Motor neuron (in vitro differentiated cells): ENCODE measurements at places on chromosomes 11 and 22.

- ATAC-seq: no peak
Observed at GRCh38 chr11:10701982-10702381, 8.4 kb upstream of the IRAG1 start.

DNA sequence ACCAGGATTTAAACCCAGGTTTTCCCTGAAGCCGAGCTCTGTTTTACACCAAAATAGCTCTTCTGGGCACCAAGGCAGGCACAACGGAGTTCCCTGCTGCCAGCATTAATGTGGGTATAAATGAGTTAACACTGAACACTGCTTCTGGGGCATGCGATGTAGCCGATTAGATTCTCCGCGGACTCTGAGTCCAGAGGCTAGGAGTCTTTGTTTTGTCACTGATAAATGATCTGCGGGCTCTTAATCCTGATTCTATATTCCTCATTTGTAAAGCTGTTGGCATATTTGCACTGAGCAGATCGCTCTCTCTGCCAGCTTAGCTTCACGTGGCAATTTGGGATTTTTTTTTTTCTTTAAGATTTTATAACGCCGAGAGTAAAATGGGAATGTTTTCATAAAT is 16.8 kb upstream of the LDLRAD3 start:
- no peak for ATAC-seq

GRCh38 chr11:44727373-44728287 is 868 bp downstream of the TSPAN18 start:
- peak; percentile 80 for ATAC-seq

DNA sequence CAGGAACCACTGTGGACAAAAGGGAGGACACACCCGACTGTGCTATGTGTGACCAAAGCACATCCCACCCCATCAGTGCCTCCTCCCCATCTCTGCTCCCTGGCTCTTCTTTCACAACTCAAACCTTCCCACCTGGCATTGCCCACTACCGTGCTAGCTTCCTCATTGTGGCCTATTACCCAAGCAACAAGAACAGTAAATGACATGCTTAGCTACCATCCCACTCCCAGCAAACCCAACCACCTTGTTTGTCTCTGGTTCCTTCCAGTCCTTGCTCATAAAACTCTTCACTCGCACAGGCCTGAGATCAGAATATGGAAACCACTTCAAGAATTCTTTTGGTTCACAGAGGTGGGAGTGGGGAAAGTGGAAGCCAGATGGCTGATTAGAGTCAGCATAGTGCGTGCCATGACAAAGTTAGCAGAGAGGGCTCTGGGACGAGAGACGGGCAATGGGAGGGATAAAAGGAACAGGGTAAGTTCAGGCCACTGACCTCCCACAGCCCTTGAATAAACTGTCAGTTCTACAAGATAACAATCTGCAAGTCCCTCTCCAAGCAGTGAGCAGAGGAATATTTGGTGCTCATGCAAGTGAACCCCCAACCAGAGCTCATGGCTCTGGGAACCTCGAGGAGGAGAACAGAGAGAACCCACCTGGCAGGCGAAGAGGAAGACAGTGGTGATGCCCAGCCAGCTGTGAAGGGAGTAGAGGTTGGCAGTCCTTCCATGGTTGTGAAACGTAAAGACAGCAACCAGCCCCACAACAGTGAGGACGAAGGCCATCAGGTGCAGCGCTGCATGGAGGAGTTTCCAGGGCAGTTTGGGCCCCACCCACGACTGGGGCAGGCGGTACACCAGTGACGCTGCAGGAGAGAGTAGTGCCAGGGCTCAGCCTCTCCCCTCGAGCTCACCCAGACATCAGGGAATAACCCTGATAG is 8.3 kb downstream of the CYB561A3 start:
- ATAC-seq: no peak

DNA sequence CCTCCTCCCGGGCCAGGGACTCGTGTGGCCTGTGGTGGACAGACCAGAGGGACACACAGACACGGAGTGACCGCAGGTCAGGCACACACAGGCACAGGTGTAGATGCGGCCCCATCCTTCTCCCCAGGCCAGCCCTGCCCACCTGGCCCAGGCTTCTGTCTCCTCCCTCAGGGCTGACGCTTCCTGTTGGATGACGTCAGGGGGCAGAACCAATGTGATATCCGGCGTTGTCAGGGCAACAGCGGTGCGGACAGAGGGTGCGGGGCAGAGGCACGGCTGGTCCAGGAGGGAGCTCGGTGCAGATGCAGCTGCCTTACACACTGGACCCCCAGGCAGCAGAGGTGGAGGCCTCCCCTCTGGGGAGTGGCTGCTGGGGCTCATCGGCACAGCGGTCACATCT is 2.9 kb upstream of the TUBGCP6 start:
- ATAC-seq: peak; percentile 59

DNA sequence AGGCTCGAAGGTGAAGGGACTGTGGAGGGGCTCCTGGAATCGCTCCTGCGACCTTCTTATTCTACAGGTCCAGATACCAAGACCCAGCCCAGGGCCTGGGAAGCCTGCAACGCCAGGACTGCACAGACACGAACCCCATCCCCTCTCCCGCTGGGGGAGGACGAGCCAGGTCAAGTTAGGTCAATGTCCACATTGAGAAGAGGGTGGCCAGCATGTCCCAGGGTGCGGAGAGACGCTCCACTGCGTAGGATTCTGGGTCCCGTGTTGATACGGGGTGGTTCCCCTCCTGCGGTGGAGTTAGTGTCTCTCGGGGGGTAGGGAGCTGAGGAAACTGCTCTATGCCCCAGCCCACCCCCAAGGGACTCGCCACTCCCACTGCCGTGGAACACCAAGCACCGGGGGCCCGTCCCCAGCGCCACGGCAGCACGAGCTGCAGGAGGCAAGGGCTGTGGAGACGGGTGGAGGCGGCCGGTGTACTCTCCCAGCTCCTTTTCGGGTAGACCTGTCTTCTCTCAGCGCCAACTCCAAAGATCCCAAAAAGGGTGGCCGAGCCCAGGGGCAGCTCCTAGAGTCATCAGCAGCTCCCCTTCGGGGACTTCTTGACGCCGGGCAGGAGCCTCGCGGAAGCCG is 1.6 kb downstream of the GSC2 start:
- no peak for ATAC-seq

DNA sequence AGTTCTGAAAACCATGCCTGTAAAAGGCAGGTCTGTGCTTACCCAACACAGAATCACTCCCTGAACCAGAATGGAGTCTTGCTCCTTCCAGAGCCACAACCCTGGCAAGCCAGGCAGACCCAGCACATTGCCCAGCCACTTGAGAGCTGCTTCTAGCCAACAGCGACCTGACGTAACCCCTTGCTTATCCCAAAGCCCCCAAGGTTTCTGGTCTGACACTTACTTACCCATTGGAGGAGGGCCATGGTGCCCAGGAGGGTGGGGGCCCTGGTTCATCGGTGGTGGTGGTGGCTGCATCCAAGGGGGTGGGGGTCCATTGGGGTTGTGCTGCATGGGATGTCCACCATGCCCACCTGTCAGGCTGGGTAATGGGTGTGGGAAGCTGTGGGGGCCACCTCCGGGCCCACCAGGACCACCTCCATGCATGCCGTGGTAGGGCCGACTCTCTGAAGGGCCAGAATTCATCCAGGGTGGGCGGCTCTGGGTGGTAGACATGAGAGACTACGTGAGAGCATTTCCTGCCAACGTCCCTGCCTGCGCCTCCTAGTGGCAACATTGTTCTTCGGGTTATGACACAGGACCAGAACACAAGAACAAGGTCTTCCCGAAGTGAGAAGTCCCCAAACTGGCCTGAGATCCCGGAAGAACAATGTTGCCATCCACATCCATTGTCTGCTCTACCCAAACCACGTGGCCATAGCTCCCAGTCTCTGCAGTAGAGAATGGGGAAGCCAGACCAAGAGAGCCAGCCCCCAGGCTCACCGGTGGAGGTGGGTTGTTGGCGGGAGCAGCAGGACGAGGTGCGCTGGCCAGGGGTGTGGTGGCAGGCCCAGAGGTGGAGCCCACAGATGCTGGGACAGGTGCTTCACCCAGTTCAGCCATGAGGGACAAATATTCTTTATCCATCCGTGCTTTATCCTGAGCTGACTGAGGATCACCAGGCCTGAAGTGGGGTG is 7.8 kb upstream of the PYGM start:
- peak; percentile 8 for ATAC-seq

DNA sequence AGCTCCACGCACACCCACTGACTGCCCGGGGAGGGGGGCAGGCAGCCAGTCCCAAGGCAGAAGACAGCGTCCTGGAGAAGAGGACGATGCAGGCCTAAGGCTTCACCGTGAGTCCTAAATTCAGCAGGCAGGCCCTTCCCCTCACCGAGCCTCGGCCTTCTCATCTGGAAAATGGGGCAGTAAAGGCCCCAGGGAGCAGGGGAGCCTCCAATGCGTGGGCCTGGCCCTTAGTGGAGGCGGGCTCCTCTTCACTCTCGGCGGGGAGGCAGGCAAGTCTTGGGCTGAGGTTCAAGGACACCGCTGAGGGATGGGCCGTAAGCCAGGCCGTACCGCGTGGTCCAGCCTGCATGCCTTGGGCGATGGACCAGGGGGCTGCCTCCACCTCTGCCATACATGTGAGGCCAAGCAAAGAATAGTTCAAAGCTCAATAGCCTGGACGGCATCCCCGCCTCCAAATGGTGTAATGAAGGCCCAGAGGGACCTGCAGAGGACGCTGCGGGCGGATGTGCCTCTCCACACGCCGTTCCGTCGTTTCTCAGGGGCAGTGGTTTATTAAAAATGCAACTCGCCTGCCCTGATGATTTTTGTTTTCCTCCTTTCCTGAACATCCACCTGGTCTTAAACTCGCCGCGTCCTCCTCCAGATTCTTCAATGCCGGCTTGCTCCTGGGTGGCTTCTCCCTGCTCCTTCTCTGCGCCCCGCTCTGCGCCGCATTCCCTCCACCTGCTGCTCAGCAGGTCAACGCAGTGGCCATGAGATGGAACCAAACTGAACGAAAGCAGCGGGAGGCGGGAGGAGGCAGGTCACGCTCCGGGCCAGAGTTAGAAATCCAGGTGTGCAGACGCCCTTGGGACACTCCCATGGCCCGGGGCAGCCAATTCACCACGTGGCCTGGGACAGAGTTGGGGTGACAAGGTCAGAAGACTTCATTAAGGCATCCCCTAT is 627.8 kb downstream of the TBC1D22A start:
- ATAC-seq: no peak

DNA sequence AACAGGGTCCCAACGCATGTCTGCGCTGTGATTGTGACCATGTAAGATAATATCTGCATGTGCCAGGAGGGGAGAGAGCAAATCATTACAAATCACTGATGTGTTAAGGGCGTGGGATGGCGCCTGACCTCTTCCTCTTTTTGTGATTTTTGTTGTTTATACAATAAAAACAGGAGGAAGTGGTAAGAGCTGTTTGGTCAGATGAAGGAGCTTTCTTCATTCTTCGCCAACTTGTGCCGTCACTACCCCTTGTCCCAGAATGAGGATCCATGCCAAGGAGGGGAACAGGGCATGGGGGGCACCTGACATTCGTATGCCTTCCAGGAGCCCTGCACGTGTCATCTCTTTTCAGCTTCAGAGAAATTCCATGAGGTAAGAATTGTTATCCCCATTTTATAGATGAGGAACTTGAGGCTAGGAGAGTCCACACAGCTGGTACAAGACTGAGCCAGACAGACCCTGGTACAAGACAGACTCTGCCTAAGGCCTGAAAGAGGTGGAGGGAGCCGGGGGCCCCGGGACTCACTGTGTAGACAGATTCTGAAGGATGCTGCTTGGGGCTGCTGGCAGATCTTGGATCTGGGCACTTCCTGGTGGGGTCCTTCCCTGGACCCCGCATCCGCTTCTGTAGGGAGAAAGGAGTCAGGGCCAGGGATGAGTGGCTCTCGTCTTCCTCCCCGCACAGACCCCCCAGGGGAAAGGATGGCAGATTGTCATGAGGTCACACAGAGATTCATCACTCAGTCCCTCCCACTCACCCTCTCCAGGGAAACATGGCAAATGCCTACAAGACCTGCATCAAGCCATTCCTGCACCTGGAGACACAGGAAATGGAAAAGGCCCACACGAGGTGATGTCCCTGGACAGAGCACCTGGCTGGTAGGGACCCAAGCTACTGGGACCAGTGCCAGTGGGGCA is 34.6 kb downstream of the NFAM1 start:
- ATAC-seq: no peak

DNA sequence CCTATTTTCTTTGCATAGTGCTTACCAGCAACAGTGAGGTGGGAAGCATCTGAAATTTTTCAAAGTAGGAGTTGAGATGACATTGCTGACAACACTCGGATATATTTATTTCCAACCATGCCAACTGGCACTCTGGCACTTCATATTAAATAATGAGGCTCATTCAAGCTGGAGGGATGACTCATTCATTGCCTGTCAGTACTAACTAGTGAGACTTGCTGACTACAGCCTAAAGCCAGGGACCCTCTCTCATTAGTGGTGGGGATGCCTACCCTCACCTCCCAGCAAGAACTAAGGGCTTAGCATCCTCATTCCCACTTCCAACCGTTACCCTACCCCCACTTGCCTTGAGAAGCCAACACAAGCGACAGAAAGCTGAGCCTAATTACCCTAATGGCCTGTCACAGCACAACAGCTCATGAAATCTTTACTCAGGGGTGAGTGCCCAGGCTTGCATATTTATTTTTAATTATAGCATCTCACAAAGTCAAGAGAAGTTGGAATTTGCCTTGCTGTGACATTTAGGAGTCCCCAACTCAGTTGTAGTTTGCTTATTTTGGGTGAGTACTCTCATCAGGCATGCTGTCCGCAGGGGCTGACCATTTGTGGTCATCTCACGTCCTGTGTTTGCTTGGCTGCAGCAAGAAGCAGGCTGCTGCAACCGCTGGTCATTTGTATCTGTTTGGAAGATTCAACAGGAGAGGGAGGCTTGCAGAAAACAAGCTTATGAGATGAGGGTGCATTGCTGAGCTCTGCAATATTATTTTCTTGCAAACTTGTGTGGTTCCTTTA is 181.6 kb upstream of the POU2AF2 start:
- ATAC-seq: no peak

DNA sequence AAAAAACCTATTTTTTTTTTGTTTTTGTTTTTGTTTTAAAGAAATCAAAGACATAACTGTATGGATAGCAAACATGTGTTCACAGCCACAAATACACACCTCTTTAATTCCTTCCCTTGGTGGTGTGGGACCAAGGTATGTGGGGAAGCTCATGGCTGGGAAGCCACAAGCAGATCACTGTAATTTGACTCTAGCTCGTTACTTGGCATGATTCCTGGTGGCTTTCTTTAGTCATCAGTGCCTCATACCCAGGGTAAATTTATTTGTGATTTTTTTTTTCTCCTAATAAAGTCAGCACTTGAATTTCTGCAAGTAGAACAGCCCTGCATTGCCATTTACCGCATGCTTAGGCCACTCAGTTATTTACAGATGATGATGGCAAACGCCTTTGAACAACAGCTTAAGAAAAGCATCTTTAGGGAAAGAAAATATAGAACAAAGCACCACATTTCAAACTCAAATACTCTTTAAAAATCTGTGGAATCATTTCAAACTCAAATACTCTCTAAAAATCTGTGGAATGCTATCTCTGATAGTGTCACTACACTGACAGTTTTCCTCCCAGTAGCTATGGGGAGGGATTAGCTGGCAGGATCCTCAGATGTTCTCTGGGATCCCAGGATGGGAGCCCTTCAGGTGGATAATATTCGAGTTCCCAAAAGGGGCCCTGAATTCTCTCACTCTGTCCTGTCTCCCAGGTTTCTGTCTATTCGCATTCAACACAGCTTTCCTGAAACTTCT is 687.2 kb downstream of the OPCML start:
- peak; percentile 90 for ATAC-seq

- ATAC-seq: peak; percentile 40
Observed at GRCh38 chr11:71086687-71087258, 165.6 kb downstream of the SHANK2 start.

- peak; percentile 79 for ATAC-seq
Observed at GRCh38 chr11:13776134-13776815, 107.8 kb downstream of the FAR1 start.

- ATAC-seq: no peak
Observed at GRCh38 chr11:13576995-13577394, 81.2 kb upstream of the PTH start.
